Posterior vena cava (tissue), 2 donors: ENCODE measurements at places on chromosomes 4 and X. TPM values are rescaled to one million over a fixed set of nuclear protein-coding genes. Genes with fewer than 3 reads are reported as not detected.

GRCh38 chrX:152843852-152844251 is 13.0 kb downstream of the NSDHL start:
- no peak for DNase-seq

GRCh38 chr4:2743518-2744445 is 12.4 kb downstream of the TNIP2 start:
- no peak for DNase-seq

GRCh38 chr4:88964450-88964849 is 92.5 kb downstream of the FAM13A start:
- no peak for DNase-seq

DNA sequence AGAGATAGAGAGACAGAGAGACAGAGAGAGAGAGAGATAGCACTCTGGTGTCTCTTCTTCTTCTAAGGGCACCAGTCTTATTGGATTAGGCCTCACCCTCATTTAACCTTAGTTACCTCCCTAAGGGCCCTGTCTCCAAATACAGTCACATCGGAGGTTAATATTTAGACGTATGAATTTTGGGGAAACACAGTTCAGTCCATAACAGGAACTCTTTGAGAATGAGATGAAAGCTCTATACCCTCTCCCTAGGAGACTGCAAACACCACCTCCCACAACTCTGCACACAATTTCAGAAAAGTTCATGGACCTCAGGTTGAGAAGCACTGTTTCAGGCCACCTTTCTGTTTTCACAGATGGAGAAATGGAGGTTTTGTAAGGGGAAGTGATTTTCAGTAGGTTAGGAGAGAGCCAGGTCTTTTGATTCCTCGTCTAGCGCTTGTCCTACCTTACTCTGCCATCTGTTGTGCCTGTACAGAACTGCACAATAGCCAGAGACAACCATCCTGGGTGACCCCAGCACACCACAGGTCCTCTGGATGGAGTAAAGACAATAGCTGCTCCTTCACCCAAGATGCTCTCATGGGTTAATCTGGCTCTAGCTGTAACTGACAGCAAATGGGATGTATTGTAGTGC is 16.9 kb upstream of the LOC101059915 start:
- no peak for DNase-seq

DNA sequence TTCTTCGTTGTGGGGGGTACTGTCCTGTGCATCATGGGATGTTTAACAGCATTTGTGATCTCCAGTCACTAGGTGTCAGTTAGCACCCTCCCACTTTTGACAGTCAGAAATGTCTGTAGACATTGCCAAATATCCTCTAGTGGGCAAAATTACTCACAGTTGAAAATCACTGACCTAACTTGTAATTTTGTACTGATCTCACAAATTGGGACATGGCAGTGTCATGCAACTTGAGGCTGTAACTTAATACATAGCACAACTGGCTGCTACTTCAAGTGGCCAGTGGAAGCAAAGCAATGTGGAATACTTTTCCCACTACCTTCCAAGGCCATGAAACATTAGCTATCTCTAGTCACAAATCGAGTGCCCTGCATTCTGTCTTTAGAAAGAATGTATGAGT is 23.2 kb upstream of the TSPAN7 start:
- DNase-seq: no peak

DNA sequence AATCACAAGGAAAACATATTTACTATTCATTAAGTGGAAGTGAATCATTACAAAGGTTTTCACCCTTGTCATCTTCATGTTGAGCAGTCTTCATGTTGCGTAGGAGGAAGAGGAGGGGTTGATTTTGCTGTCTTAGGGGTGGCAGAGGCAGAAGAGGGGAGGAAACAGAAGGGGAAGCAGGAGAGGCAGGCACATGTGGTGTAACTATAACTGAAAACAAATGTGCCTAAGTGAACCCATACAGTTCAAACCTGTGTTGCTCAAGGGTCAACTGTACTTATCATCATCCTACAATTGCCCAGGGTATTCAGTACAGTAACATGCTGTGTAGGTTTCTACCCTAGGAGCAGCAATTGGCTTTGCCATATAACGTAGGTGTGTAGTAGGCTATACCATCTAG is 47.2 kb downstream of the SYNPO2 start:
- DNase-seq: no peak

DNA sequence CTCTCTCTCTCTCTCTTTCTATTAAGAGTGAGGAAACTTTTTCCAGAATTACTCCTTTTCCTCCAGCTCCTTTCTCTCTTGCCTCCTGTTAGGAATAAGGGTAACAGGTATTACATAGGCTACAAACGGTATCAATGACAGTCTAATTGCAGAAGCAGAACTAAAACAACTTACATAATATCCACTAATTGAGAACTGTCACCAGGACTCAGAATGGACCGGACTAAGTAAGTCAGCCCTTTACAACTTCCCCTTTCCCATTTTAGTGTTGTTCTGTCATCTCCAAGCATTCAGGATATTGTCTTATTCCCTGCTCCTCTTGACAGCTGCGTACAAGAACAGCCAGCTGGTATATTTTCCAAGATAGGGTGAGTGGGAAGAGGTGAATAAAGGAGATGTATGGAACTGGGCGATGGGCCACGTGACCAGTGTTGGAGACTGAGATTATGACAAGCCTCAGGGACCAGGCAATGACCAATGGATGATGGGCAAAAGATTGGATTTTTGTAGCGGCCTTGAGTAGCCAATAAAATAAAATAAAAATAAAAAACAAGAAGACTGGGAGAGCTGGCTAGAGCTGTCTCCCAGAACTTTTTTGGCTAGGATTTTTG is 2.3 kb upstream of the FNIP2 start:
- DNase-seq: no peak

- no peak for DNase-seq
Observed at GRCh38 chrX:149458586-149458985, 46.5 kb downstream of the IDS start.

- no peak for DNase-seq
Observed at GRCh38 chrX:34343001-34343400, 210.9 kb upstream of the FAM47A start.

DNA sequence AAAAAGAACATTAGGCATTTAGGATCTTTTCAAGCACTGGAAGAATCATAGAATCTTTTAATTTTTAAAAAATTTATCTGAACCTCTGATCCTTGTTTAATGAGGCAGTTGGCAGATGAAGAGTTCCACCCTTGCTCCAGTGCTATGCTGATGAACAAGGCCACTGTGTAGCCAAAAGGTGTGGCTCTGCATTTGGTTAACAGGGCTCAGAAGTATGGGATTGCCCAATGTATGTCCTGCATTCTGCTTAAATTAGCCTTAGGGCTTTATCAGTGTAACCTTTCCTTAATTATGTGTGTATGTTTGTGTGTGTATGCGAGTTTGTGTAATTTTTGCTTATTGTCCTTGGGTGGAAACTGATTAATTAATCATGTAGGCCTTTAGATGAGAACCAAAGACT is 43.3 kb upstream of the PPM1K start:
- no peak for DNase-seq

DNA sequence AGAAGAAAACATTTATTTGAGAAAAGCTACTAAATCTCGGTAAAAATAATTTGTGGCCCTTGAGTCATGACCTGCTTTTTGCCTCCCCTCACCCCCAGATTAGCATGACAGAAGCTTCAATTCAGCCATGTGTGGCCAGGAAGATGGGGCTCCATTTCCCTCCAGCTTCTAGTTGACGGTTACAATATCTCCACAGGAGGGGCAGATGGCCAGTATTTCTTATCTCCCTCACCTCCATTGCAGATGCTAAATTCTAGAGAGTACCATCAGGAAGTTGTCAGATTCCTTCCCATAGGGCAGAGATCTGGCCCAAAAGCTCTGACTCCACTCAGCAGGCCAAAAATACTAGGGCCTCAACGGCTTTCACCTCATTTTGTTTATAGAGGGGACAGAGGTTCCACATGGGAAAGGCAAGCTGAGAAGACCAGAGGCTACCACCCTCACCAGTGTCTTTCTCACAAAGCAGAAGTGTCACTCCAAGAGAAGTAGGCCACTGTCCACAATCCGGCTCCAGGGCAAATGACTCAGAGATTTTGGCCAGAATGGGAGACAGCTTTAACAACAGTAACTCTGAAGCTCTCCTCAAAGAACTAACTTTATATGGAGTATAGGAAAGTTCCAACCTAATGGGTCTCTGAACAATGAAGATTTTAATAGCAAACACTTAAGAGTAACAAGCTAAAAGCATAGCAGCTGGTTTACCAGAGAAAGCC is 108.3 kb downstream of the TBC1D19 start:
- no peak for DNase-seq

DNA sequence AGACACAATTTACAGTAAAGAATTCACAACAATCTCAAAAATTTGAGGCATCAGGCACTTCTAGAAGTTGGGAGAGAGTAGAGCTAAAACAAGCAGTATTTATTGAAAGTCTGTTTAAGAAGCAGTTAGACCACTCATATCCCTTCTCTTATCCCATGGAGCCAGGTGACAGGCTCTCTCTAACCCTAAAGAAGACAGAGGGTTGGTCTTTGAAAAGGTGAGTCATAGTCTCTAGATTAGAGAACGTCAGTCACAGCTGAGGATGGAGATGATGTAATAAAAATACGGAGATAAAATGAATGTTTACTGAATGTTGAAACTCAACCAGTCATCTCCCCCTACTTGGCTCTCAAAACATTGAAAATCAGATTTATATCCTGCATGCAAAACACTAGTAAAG is 223.8 kb downstream of the CHIC2 start:
- no peak for DNase-seq

GRCh38 chr4:28101583-28101982 is 1240.9 kb downstream of the STIM2 start:
- no peak for DNase-seq

GRCh38 chr4:3301450-3302172 is 8.8 kb downstream of the RGS12 start:
- DNase-seq: no peak

DNA sequence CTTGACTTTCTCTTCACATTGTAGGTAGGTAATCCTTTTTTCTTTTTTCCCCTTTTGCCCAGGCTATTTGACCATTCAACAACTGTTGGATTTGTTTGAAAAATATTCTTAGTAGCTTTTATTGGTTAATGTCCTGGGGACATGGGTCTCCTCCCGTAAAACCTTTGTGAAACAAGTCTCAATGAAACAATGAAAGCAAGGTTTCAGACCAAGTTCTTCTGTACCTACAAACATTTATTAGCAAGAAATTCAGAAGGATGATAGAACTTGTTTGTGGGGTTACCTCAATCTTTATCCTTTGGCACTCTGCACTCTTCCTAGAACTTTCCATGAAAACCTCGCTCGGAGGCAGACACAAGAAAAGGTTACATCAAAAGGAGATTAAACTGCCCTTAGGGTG is 190.7 kb upstream of the ANK2 start:
- DNase-seq: no peak

GRCh38 chr4:79308137-79308536 is 17.7 kb downstream of the NAA11 start:
- no peak for DNase-seq

DNA sequence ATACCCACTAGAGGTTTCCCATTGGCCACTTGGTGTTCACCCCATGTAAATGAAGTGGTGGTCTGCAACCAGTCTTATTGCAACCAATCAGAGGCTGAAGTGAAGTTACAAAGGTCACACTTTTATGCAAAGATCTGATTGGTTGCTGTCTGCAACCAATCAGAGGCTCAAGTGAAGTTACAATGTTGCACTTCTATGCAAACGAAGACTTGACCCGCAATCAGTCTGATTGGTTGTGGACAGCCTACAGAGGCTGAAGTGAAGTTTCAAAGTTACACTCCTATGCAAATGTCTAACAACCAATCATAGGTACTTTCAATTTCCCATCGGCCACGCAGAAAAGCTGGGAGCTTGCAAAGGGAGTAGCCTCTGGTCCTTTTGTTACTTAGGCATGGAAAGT is 22.3 kb upstream of the XPNPEP2 start:
- DNase-seq: no peak

DNA sequence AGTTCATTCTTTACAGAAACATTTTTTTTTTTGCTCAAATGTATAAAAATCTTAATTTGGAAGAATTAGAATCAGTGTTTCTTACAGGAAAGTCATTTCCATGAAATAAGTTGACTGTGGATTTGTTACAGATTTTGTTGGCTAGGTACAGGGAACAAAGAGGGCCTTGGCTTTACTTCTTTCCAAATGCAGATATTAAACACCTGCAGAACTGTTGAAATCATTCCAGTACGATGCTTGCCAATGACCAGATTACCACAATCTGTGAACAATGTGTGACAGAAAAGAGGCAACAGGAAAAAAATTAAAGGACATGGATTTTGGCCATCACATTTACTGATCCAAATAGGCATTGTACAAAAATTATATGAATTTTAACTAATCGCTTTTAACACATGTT is 70.8 kb downstream of the ANXA10 start:
- no peak for DNase-seq

- no peak for DNase-seq
Observed at GRCh38 chr4:177041356-177041755, 248.6 kb upstream of the VEGFC start.

GRCh38 chr4:38189445-38189844 is 229.2 kb downstream of the PTTG2 start:
- DNase-seq: no peak

GRCh38 chr4:65669111-65670019 is 924 bp downstream of the EPHA5 start:
- DNase-seq: peak; percentile 60

- DNase-seq: no peak
Observed at GRCh38 chrX:133350751-133351150, 64.5 kb downstream of the GPC4 start.

DNA sequence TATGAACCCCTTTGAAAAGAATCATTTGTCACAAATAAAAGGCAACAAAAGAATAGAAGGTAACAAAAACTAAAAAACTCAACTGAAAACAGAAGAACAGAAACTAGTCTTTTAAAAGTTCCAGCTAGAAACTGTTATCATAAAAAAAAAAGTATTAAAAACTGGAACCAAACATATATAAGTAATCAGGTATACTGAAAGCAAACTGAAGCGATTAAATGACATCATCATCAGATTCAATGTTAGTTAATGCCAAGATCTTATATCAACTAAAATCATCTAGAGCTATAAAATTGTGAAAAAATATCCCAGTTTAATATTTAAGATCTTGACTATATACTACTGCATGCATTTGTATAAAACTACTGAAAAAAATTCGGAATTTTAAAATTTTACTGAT is 36.0 kb downstream of the CENPE start:
- DNase-seq: no peak

GRCh38 chr4:118834070-118834469 is 1.9 kb downstream of the SEC24D start:
- DNase-seq: no peak

The PDE5A gene
- total RNA-seq: 80.4 TPM

The TAF7L gene
- not detected for total RNA-seq

The NONO gene
- total RNA-seq: 175 TPM

The HS6ST2 gene
- 0.43 TPM for total RNA-seq

The LGI2 gene
- total RNA-seq: 26.9 TPM

The COL4A6 gene
- 2.3 TPM for total RNA-seq

The SATL1 gene
- total RNA-seq: not detected

The PLXNA3 gene
- total RNA-seq: 31.1 TPM
